ENCODE measurements at places on chromosomes 2 and 18. TPM values are rescaled to one million over a fixed set of nuclear protein-coding genes. Genes with fewer than 3 reads are reported as not detected.
A peak's percentile ranks its signal among the peaks of the same experiment; 100 is the strongest.

DNA sequence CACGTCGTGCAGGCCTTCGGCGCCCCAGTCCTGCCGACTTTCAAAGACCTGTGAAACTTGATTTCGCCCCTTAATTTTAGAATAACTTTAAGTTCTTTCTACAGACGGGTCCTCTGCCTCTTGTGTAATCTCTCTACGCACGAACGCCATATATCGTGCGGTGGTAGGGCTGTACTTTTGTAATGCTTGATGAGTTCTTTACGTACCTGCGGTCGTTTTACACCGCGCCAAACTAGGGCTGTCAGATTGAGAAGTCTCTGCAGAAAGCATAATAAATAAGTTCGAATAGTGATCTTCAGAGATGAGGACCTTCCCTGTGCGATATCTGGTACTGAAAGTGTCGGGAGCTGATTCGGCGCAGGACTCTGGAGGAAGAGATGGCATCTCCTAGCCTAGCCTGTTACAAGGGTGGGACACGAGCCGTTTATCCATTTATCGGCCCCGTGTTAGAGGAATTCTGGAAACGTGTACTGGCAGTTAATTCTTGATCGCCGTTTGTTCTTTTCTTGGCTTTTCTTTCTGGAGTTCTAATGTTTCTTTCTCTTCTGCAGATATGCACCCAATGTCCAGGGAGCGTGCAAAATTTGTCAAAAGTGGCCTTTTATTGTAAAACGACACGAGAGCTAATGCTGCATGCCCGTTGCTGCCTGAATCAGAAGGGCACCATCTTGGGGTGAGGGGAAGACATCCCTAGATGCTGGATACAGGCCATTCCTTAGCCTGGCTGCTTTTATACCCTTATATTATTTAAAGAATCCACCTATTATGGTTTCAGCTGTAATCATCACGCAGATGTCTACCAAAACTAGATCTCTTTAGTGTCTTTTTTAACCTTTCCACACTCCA, 781 bp upstream of the SLC5A6 start:
- no peak for DNase-seq

DNA sequence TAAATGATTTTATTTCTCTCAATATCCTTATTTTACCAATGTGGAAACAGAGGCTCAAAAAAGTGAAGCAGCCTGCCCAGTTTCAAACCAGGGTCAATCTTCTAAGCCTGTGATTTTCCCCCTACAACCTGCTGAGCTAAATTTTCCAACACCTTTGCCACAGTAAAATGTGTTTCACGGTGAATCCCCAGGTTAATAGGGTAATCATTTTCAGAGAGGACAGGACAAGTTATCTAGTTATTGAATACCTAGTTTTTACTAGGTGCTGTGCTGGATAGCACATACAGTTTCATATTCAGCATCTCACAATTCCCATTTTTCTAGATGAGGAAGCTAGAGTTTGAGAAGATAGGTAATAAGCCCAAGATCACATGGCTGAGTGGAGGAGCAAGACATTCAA, 236.6 kb downstream of the PTH2R start:
- no peak for DNase-seq

GRCh38 chr2:163266772-163267171, 428.2 kb upstream of the KCNH7 start:
- peak; percentile 51 for DNase-seq

DNA sequence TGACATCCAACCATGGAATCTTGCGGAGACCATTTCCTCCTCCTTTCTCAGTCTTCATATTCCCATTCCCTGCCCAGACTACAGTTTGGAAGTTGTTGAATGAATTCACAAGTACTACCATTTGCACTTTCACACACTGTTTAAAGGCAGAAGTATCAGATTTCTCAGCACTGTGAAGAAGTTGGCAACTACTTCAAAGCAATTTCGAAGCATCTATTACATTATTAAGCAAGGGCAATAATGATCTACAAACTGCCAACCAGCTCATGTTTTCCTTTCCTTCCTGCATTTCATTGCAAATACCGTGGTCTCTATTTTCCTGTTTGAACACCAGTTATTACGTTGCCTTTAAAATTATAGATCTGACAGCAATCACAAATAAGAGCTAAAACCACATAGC, 105.5 kb downstream of the IRS1 start:
- DNase-seq = no peak

The KIAA2012 gene
- not detected for total RNA-seq

The GAL3ST2 gene
- not detected for total RNA-seq

DNA sequence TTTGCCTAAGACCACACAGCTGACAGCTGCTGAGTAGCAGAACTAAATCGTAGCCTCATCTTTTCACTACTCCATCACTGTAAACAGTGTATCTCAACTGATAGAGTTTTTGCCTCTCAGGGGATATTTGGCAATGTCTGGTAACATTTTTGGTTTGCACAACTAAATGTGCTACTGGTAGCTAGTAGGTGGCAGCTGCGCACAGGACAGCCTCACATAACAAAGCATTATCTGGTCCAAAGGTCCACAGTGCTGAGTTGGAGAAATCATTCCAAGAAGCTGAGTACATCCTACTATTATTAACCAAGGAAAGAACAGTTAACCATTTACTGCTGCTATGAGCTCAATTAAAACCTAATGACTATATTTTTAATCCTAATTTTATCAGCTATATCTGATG, 6.1 kb upstream of the CCDC102B start:
- DNase-seq = no peak

DNA sequence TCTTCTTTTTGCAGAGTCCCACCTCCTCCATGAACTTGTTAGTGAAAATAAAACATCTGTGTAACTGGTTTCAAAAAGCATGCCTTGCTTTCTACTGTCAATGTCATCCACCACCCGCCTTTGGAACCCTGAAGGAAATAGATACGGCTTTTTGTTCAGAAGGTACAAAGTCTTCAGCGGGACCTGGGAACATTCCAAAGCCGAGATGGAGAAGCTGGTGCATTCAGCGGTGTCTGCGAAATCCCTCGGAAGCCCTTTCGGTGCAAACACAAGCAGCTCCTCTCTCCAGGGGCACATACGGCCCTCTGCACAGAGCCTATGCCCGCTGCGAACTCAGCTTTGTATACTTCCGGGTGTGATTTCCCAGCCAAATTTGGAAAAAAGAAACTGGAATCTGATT, 555.8 kb upstream of the SALL3 start:
- no peak for DNase-seq

DNA sequence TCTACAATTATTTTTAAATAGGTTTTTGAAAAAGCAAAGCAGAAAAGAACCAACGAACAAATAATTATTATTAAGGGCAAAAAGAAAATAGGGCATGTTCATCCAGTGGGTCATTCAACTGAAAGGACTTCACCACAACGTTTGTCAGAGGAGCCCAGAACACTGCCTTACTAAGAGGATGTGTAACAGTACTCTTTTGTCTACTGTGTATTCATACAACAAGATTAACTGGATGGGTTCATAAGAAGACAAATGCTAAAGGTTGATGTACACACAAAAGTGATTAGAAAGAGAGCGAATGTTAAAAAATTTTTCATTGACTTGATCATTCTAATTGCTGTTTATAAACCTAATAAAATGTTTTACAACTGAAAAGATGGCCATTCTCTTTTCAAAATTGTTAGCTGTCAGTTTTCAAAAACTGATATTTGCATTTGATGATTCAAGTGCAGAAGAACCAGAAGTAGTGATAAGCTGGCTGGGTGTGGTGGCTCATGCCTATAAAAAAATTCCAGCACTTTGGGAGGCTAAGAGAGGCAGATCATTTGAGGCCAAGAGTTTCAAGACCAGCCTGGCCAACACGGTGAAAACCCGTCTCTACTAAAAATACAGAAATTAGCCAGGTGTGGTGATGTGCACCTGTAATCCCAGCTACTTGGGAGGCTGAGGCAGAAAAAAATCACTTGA, 33.1 kb downstream of the MGAT4A start:
- no peak for DNase-seq

DNA sequence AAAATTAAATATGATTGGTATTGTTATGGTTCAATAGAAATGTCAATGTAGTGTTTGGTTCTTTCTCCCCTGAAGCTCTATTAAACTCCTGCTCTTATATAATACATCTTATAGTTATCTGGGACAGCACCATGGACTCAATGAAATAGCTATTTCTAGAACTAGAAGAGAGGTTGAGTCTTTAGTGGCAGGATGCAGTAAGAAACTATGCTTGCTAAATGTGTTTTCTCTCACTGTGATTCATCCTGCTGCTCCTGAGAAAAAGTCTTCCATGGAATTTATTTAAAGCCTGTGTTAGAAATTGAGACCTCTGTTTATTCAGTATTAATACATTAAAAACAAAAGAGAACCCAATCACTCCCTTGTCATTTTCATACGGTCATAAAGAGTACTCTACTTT, 61.5 kb downstream of the G6PC2 start:
- DNase-seq = no peak

- no peak for DNase-seq
These were observed 30.8 kb upstream of the PUM2 start for GRCh38 chr2:20381457-20381856.

The IL37 gene
- not detected for total RNA-seq

- no peak for DNase-seq
These were observed 31.0 kb downstream of the COA5 start for GRCh38 chr2:98577313-98577712.

- DNase-seq = no peak
These were observed 941 bp downstream of the SKOR2 start for GRCh38 chr18:47250391-47251046.
